NCI-H187 (cell line): ENCODE measurements at places on chromosomes 5 and 9.

- no peak for DNase-seq
Measured at GRCh38 chr5:13934921-13935320, 9.6 kb downstream of the DNAH5 start.

DNA sequence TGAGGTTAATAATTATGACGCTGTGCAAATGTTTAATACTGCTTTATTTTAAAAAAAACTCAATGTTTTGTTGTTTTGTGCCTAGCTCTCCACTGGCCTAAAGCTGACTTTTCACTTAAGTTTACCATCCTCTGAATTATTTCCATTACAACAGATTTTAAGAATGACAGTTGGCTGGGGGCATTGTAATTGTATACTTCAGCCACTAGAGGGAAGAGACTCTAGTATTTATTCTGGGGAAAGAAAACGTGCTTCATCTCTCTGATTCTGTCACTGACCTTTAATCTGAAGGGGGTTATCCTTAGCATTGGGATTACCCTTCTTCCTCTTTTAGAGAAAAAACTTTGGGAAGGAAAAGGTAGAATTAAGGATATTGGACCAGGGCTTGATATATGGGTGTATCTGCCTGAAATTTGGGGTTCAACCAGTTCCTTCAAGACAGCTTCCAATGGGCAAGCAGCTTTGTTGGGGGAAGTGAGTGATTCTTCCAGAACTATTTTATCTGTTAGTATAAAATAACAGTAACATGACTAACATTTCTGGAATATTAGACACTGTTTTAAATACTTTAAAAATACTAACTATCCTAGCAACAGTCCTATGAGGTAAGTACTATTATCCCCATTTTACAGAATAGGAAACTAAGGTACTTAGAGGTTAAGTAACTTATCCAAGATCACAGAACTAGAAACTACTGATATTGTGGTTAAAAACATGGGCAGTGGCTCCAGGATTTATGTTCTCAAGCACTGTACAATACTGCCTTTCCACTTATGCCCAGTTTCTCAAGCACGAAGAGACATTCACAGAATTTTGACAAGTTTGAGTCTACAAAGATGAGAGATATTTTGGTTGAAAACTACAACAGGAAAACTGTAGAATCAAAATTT is 208.4 kb downstream of the CD180 start:
- DNase-seq: no peak

DNA sequence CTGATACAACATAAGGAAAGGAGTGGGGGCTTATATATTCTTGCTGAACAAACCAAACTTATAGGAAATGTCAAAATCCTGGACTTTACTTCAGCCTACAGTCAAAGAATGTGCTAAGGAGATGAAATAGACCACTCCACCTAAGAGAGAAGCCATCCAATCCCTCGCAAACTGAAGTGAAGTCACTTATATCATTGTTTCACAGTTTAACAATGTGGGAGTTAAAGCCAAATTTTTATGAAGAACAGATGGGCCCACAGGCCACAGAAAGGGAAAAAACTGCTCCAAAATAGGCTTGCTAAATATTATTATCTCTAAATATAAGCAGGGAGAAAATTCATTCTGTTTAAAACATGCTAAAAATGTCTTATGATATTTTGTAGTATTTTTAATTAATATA is 233.3 kb downstream of the GAS1 start:
- DNase-seq: no peak

DNA sequence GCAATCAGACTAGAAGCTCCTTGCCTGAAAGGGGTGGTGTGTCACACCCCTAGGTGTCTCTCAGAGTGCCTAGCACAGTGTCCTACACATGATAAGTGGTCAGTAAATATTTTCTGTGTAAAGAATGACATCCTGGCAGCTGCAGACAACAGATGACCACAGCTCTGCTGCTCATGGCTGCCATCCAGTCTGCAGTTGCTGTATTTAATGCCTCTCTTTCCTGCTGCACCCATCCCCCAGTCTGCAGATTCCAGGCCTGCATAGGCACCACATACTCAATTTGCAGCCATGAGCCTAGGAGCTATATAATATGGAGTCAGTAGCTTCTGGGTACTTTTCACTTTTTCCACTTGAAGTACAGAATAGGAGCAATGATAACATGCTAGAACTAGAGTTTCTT is 94.9 kb upstream of the NR4A3 start:
- no peak for DNase-seq

GRCh38 chr5:119631660-119632059 is 2.3 kb downstream of the FAM170A start:
- no peak for DNase-seq

GRCh38 chr5:12277504-12278192 is 373.4 kb upstream of the CTNND2 start:
- no peak for DNase-seq

- no peak for DNase-seq
Measured at GRCh38 chr5:143182901-143183820, 220.3 kb downstream of the NR3C1 start.

GRCh38 chr9:122402874-122403273 is 32.0 kb downstream of the PTGS1 start:
- DNase-seq: no peak

DNA sequence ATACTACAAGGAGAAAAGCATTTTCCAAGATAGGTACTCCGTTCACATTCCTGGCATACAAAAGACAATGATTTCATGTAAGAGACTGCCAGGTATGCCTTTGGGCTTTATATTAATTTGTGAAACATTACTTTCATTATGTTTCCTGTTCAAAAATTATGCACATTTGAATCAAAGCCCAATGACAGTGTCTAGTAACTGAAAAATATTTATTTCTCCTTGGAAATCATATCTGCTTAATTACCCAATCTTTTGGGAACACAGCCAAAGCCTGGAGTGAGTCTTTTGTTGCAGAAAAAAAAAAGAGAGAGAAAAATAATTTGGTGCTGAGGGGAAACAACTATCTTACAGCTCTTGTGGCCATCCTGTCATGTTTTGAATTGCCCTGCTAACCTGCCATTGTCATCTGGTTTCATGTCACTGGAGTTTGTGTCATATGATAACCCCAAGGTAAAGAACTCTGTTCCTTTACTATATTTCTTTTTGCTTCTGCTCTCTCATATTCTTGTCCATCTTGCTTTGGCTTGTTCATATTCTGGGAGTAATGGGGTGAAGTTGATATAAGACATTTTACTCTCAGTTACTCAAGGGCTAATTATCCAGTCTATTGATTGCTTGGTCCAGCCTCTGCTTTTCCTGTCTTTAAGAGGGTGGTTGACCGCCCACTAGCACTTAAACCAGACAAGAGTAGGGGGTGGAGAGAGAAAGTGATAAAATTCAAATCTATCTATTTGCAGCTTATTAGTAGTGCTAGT is 238.3 kb upstream of the NUDT12 start:
- no peak for DNase-seq

- peak; percentile 16 for DNase-seq
Measured at GRCh38 chr5:104456122-104456521, 893.5 kb upstream of the NUDT12 start.

DNA sequence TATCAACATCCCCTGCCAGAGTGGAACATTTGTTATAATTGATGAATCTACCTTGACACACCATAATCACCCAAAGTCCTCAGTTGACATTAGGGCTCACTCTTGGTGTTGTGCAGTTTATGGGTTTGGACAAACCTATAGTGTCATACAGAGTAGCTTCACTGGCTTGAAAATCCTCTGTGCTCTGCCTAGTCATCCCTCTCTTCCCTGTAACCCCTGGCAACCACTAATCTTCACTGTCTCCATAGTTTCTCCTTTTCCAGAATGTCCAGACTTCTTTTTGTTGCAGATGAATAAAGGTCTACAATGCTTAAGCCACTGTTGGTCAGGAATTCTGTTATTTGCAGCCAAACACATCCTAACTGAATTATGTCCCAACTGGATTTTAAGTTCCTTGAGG is 22.5 kb upstream of the SUB1 start:
- DNase-seq: no peak

DNA sequence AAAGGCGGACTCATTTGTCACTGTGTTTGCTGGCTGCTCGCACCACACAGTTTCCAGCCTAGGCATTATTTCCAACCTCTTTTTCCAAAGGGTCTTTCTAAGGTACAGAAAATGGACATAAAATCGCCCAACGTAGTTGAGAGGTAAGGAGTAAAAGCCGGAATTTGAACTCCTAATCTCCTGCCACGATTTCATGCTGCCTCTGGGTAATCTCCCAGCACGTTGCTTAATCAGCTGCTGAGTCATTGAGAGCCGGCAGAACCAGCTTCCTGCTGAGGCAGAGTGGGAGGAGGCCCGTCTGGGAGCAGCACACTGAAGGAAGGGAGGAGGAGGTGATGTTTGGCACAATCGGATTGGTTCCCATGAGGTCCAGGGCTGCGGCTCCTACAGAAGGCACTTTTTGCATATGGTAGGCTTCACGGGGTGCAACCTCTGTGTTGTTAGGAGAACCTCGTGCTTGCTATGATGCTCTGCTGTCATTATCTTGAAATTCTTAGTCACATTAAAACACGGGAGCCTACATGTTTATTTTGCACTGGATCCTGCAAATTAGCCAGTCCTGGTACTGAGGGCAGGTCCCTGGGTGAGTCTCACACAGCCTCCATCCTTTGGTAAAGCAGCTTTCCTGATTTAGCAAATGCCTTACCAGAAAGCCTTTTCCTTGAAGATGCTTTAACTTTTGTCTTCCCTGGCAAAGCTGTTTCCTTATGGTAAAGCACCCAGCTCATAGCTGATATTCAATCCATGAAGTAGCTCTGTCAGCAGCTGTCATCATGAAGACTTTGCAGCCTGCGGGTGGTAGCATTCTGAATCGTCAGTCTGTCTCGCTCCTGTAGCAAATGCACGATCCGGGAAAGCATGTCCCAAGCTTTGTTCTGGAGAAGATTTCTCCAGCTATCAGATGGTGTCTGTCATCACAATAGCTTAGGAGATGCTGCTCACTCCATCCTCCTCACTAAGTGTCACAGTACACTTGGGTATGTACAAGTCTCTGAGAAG is 191.6 kb upstream of the MSX2 start:
- peak; percentile 9 for DNase-seq

DNA sequence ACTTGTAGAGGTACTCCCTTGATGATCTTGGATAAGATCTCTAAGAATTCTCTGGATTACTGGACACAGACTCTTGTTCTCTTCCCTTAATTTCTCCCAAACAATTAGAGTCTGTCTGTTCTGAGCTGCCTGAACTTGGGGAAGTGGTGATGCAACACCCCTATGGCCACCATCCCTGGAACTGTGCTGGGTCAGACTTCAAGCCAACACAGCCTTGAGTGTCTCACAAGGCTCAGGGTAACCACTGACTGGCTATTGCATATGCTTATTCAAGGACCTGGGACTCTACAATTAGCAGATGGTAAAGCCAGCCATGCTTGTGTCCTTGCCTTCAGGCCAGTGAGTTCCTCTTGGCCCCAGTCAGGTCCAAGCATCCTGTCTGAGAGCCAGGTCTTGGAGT is 504.5 kb downstream of the MAN2A1 start:
- no peak for DNase-seq

DNA sequence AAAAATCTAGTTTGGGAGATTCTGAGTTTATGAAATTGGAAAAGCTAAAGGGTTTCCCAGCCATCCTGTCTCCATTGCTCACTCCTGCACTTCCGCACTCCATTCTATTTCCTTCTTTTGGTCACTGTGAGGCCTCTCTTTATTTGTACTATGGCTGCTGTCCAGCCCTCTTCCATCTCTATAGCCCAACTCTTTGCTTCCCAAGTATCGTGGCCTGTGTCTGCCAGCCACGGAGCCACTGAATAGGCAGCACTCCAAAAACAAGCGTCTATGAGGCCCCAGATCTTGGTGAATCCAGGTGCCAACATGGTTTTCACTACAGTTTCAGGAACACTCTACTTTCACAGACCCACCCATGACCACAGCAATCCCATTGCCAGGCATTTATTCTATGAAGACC is 37.2 kb downstream of the GRAMD2B start:
- no peak for DNase-seq

- DNase-seq: no peak
Measured at GRCh38 chr9:35760651-35761050, 6.6 kb upstream of the MSMP start.

DNA sequence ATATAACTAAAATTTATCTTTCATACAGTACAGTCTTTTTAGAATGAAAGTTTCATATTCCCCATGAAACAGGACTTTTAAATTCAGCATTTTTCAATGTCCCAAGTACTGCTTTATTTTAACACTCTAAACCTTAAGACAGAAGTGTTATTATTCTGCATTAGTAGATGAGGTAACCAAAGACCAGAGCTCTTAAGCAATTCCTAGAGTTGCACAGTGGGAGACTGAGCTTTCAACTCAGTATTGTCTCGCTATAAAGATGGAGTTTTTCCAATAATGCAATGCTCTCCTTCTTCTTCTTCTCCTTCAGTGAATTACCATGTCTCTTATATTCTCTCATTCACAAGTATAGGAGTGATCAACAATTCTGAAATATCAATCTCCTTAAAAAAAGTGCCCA is 479.7 kb downstream of the CETN3 start:
- no peak for DNase-seq

DNA sequence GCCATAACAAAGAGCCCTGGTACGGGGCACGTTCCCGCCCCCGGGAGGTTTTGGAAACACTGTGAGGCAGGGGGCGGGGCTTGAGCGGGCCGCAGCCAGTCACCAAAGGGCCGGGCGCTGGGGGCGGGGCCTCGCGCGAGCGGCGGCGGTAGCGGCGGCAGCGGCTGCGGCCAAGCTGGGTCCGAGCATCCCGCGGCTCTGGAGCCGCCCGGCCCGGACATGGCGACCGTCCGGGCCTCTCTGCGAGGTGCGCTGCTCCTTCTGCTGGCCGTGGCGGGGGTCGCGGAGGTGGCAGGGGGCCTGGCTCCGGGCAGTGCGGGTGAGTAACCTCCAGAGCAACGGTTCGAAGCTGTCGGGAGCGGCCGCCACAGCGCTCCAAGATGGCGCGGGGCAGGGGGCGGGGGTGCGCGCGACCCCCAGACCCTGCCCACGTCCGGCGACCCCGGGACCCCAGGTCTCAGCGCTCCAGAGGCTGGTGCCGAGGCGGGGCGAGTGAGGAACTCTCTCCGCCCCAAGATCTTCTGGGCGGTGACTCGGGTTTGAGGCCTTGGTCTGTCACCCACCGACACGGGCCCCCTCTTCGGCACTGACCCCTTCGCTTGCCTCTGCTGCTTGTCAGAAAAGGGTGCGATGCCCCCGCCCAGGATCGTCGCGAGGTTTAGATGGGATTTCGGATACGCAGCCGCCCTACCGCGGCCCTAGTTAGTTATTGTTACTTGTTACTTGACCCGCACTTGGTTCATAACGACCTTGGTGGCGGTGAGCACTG is at the start of gene RECK:
Gene RECK (plus strand): TSS at position 134 of the 769 bp plus-strand sequence. CDS start 86 bp downstream, at position 220.
- peak; percentile 43 for DNase-seq

DNA sequence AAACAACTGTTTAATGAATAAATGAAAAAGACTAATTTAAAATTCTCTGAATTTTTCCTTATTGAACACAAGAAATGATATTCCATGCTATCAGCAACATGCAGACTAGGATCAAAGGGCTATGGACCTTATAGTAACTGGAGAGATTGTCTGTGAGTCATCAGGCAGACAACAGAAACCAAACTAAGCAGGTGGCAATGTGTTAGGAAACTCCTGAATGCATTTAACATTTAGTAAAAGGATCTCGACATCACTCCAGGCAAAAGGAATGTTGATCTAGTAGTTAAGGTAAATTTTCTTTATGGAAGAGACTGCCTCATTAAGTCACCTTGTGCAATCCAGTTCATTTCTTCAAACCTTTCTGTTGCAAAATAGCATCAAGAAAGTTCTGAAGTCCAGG is 58.4 kb downstream of the ARL15 start:
- DNase-seq: no peak
